Suppressor macrophage treated with lipopolysaccharide for 4 hours (primary cell): ENCODE measurements at places on chromosomes 11 and 22.

GRCh38 chr11:71447791-71448256 lies 369 bp downstream of the DHCR7 start:
- DNase-seq, result no peak

DNA sequence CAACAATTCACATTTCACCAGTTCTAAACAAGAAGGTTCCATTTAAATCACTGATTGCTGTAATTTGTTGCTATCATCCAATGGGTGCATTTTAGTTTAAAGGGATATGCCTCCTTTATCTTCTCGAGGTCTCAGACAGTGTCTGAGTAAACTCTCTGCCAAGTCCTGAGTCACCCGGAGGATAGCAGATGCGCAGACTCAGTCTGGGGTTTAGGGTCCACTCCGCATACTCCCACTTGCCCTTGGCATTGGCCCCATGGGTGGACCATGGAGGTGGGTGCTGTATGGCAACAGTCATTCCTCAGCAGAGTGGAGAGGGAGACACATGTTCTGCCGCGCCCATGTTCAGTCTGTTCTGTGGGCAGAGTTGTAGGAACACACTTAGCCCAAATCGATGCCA lies 65.4 kb upstream of the CRTAM start:
- no peak for DNase-seq

DNA sequence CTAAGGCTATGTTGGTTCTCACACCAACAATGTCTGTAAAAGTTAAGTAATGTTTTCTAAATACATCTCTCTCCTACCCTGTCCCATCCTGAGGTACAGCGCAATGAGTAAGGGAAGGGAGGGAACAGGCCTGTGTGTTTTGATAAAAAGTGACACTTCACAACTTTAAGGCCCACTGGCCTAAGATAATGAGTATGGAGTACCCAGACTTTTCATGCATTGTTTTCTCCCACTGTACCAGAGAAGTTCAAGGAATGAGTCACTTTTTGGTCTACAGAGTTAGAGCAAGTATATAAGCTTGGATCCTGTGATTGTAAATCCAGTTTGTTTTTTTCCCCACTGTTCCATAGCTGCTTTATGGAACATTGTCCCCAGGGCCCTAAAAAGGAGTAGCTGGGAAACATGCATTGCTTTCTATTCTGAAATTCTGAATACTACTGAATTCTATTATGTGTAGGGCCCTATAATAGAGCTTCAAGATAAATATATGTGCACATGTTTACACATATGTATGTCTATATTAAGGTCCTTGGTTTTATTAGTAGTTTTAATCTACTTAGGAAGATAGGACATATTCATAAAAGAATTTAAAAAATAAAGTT lies 29.8 kb downstream of the KCNE3 start:
- no peak for DNase-seq

- DNase-seq, result no peak
These were observed 50.5 kb downstream of the RBX1 start for GRCh38 chr22:41001722-41002122.

DNA sequence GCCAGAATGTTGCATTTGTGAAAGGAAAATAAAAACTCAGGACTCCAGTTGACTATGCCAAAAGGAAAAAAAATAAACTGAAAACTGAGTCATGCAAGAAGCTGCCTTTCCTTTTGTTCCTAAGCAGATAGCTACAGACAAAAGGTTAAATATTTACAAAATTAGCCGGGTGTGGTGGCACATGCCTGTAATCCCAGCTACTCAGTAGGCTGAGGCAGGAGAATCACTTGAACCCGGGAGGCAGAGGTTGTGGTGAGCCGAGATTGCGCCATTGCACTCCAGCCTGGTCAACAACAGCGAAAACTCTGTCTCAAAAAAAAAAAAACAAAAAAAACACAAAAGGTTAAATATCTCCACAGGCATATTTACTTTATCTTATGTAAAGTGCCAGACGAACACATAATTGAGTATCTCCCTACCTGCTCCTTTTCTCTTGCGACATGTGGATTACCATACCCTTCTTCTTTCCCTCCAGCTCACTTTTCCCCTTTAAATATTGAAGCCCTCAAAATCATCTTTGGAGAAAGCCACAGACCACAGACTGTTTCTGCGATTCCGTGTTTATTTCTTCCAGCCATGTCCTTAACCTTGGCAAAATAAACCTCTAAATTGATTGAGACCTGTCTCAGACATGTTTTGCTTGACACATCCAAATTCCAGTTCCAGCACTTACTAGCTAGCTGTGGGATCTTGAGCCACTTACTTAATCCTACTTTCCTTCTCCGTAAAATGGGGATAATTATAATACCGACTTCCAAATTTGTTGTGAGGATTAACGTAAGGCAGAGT lies 2.3 kb upstream of the SMPD1 start:
- DNase-seq, result no peak

DNA sequence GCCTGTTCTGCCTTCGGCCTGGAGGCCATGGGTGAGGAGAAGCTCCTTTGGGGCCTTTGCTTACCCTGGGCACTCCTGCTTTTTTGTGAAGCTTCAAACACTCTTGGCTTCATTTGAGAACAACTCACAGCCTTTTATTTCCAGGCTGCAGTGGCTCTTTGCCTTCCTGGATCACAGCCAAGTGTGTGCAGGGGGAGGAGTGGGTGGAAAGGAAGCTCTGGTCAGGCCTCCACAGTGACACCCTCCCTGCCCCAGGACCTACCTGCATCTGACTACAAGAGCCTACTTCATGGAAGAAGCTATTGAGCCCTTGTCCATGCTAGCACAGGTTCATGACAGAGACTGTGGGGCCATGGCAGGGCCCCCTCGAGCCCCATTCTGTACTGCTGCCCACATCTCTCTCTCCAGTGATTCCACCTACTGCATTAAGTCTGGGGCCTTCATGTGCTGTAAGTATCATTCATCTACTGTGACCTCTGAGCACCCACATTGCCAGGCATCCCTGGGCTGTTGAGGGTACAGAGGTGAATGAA lies 52.3 kb downstream of the GAB4 start:
- DNase-seq, result peak; percentile 9

DNA sequence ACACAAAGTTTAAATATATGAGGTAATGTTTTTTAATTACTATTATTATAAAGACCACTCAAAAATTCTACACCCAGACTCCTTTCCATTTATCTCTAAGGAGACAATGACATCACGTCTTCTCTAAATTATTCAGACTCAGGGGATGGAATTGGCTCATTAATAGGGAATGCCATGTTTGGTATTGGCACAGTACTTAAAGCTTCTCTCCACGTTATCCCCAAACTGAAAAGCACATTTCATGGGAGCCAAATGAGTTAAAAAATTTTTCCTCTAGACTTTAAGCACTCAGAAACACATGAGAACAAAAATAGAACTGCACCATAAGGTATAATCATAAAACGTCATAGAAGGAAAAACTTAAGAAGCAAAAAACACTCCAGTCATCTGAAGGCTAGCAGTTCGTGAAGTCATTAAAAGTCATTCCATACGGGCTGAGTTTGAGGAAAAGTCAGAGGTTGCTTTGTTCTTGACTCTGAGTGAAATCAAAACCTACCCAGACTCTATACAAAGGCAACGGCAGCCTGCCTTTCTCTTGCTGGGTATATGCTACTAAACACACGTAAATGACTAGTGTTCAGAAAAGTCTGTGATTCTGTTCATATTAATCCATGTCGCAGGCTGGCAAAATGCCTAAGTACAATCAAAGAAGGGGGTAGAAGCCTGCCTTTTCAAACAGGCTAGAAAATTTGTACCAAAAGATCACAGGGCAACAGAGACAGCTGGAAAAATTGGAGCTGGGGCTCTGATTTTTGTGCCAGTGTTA lies 8.7 kb upstream of the MPPED2 start:
- DNase-seq, result no peak

DNA sequence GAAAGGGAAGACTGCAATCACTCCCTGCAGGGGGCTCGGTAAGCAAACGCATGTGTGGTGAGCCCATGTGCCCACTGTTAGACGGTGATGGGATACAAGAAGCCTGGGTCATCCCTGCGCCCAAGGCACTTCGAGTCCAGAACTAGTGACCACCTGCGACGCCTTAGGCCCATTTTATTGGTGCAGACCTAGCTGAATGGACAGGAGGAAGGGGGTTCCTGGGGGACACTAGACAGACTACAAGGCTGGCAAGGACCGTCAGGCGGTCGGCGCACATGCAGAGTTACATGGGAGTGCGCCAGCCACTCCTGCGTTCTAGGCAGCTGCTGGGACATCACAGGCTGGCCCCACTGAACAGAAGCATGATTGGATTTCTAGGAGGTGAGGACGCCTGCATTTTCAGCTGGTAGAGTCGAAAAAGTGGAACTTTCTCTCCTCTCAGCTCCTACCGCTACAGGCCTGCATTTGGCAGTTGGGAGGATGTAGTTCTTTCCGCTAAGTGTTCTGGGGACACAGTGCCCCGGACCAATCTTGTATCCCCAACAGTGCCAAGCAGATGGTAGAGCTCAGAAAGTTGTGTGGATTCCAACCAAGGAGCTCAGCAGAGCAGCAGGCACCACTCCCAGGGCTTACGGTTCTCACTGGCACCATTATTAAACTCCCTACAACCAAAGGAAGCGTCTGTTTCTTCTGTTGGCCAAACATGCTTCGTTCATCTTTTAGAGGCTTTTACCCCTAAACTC lies 35.7 kb downstream of the BID start:
- no peak for DNase-seq

GRCh38 chr11:35804451-35805040 lies 139.3 kb upstream of the LDLRAD3 start:
- no peak for DNase-seq

DNA sequence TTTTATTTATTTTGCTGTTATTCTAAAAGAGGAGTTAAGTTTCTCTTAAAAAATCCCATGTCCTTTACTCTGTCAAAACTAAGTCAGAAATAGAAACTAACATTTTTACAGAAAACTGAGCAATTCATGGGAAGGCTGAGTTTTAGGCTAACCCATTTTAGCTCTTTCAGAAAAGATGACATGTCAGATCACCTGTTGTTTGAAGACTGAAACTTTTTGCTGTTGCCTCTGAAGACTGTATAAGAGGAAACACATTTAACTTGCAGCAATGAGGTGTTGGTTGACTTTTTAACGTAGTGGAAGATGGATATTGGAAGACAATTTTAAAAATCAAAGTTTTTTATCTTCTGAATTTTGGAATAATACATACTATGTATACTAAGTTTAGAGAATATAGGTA lies 115.4 kb downstream of the METTL15 start:
- no peak for DNase-seq

GRCh38 chr11:123388640-123389039 lies 41.4 kb upstream of the GRAMD1B start:
- no peak for DNase-seq

DNA sequence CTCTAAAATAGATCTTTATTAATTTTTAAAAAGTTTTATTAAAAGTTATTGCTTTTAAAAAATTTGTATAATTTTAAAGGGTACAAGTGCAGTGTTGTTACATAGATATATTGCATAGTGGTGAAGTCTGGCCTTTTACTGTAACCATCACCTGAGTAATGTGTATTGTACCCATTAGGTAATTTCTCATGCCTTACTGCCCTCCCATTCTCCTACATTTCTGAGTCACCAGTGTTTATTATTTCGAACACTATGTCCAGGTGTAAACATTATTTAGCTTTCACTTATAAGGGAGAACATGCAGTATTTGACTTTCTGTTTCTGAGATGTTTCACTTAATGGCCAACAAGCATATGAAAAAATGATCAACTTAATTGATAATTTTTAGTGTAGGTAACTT lies 2.3 kb downstream of the OR51G1 start:
- DNase-seq, result no peak

- peak; percentile 59 for DNase-seq
These were observed 125.0 kb downstream of the UVRAG start for GRCh38 chr11:75939992-75940391.

GRCh38 chr22:38411016-38411415 lies 44.0 kb downstream of the KCNJ4 start:
- no peak for DNase-seq

- no peak for DNase-seq
These were observed 502.1 kb downstream of the MN1 start for GRCh38 chr22:27299181-27300085.

GRCh38 chr22:45632791-45633515 lies 38.7 kb upstream of the ATXN10 start:
- no peak for DNase-seq

DNA sequence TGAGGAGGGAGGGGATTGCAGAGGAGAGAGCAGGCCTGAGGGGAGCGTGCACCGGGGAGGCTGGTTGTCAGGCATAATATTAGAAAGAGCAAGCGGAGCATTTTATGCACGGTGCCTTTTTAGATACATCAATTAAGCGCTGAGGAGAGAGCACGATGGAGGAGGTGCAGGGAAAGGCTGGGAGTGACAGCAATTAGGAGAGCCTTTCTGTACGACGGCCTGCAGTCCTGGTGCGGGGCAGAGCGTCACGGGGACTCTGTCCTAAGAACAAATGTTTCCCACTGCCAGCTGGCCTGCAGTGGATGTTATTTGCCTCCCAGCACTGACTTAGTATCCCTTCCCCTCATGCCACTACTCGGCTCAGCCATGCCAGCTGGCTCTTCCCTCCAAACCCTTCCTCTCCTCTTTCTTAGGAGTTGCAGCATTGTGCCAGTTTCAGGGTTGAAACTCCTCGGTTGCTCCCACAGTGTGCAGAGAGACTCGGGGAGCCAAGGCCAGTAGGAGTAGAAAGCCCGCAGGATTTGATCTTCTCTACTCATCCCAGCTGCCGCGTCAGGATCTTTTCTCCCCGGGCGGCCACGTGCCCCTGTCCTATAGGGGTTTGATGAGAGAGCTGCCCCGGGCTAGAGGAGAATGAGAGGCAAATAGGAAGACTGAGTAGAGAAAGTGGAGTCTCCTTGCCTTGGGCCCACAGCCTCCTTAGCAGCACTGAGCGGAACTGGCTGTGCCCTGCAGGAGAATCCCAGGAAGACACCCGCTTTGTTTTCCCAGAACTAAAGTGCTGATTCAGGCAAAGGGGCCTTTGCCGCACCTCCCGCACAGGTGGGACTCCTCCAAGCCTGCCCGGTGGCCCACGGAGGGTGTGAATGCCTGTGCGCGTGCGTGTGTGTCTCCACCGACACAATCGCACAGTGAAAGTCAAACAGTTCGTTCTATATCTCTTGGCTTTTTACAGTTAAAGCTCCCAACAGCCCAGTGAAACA lies 875.3 kb downstream of the NTM start:
- DNase-seq, result no peak

DNA sequence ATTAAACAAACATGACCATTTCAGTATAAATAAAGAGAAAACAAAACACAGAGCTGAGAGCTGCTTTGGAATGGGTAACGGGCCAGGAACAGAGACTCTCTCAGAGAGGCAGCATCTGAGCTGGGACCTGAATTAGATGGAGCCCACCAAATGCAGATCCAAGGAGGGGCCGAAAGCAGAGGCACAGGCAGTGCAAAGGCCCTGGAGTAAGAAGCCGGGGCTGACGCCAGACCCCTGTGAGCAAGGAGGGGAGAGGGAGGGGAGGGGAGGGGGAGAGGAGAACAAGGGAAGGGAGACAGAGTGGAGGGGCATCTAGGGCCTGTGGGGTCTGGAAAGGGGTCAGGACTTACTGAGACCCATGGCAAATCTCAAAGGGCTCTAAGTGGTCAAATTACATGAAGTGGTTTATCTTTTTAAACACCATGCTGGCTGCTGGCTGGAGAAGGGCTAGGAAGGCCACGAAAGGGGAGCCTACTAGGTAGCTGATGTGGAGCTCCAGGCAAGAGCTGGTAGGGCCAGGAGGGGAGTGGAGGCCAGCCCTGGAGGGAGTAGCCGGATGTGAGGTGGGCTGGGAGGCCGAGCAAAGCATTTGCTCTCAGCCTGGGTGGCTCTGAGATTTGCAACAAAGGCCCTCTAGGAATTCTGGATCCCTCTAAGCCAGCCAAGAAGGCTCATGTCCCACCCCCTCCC lies 3.2 kb downstream of the OSBPL5 start:
- no peak for DNase-seq
